Hepatocyte (in vitro differentiated cells): ENCODE measurements at places on chromosomes 4 and X.

DNA sequence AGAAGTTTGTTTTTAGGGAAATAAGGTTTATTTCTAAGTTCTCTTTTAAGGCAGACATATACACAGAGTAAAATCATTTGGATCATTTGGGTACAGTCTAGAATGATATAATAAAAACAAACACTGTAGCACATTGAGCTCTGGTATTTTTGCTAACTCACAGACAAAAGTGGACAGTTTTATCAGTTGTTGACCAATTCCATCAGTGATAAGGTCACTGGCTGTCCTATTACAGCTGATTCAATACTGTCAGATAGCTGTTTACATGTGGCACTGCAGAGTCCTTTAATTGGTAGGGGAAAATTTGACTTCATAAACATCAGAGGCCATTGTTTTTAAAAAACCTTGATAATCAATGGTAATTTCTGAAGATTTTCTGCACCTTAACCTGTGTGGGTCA, 3.5 kb downstream of the IBSP start:
- no peak for DNase-seq
- H3K4me1 ChIP-seq = no peaks in the 10 kb centered on the region

DNA sequence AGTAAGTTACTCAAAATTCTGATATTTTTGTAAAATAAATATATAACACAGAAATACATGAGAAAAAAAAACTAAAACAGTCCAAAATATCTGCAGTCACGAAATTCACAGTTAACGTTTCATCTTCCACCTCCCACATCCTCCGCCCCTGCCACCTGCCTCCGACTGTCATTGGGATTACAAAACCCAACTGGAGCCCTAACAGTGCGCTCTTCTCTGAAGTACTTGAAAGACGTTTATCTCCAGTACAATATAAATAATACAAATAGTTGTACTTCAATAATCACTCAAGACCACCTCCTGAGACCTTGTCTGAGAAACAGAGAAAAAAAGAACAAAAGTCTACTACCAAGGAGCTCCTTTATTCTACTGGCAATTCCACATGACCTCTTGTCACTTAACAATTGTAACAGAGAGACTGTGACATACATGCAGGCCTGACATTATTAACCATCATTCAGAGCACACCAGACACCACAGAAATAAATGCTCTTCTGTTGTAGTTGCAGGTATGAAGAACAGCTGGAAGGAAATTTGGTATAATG, 280.6 kb downstream of the PPP3CA start:
- no peaks in the 10 kb centered on the region for H3K4me1 ChIP-seq
- no peak overlapping the region for H3K27ac ChIP-seq
- H3K27me3 ChIP-seq = no peaks in the 10 kb centered on the region
- no peaks in the 10 kb centered on the region for H3K36me3 ChIP-seq

GRCh38 chr4:140867356-140867755, 111.2 kb upstream of the TBC1D9 start:
- DNase-seq = no peak
- no peak overlapping the region for H3K27ac ChIP-seq
- peaks cover 4% of the 10 kb centered on the region for H3K4me1 ChIP-seq

DNA sequence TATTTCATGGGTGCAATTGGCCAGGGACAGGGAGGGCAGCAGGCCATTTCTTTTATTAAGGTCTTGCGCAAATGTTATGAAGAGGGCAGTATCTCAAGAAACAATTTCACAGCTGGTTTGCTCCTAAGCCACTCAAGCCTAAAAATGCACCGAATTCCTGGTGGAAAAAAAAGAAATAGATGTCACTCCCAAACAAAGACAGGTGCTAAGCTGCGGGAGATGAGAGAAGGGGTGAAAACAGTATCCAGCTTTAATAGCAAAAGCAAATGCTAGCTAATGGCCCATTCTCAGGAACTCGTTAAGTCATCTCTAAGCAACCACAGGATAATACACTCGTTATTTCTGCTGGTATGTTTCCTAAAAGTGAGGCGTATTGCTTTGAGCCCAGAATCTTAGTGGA, 116.4 kb downstream of the ARX start:
- no peaks in the 10 kb centered on the region for H3K4me1 ChIP-seq
- H3K4me3 ChIP-seq = no peak overlapping the region
- DNase-seq = no peak
- H3K27me3 ChIP-seq = no peaks in the 10 kb centered on the region
- H3K36me3 ChIP-seq = no peaks in the 10 kb centered on the region

DNA sequence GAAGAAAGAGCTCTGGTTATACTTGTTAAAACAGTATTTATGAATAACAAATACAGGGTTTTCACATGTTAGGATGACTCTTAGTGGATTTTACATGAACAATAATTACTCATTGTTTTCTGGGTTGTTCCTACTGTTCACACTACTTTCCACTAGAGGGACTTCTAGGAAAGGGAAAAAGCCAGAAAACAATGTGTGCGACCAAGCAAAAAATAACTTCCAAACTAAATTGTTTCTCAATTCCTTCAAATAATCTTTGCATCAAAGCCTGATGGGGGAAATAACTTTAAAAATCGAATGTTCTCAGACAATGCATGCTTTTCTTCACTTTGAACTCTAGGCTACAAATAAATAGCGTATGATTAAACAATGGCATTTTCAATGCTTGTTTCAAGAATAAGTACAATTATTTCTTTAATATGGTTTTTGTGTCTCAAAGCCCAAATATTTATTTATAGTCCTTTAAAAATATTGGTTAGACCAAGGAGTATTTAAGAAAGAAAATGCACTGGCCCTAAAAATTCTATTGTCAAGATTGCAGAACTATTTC, 72.1 kb upstream of the ETNPPL start:
- H3K27me3 ChIP-seq = peaks cover 6% of the 10 kb centered on the region
- peak; percentile 53 for DNase-seq
- H3K4me3 ChIP-seq = no peak overlapping the region
- no peaks in the 10 kb centered on the region for H3K36me3 ChIP-seq
- H3K4me1 ChIP-seq = no peaks in the 10 kb centered on the region
- no peak overlapping the region for H3K27ac ChIP-seq

GRCh38 chrX:1451661-1452515, 821 bp downstream of the ASMTL start:
- no peak for DNase-seq
- H3K27ac ChIP-seq = peak overlapping the region; percentile 66
- no peaks in the 10 kb centered on the region for H3K4me1 ChIP-seq
- H3K36me3 ChIP-seq = no peaks in the 10 kb centered on the region
- H3K27me3 ChIP-seq = no peaks in the 10 kb centered on the region

- no peaks in the 10 kb centered on the region for H3K4me1 ChIP-seq
- H3K36me3 ChIP-seq = no peaks in the 10 kb centered on the region
- H3K27me3 ChIP-seq = no peaks in the 10 kb centered on the region
- DNase-seq = no peak
- H3K4me3 ChIP-seq = no peak overlapping the region
Observed at GRCh38 chr4:101065346-101065745, 282.0 kb downstream of the PPP3CA start.

GRCh38 chrX:110509755-110510532, 151.3 kb downstream of the RTL9 start:
- no peaks in the 10 kb centered on the region for H3K36me3 ChIP-seq
- no peak overlapping the region for H3K27ac ChIP-seq
- DNase-seq = no peak
- H3K4me1 ChIP-seq = no peaks in the 10 kb centered on the region
- H3K27me3 ChIP-seq = no peaks in the 10 kb centered on the region
- H3K4me3 ChIP-seq = no peak overlapping the region

DNA sequence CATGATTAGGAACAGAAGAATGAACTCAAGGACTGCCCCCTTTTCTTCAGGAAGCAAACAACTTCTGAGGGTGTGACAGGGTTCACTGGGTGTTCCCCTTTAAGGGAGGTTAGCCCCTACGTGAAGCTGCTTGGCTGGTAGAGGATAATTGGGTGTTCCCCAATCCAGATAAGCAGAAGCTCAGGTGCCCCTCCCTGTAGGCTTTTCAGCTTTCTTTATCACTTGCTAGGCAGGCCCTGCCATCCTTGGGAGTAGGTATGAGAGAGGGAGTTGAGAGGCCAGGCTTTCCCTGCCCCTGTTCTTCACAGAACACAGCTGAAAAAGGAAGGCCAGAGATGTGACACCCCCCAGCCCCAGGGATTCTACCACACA, 44.2 kb downstream of the RTL9 start:
- peak overlapping the region; percentile 61 for H3K27ac ChIP-seq
- DNase-seq = no peak
- H3K4me1 ChIP-seq = no peaks in the 10 kb centered on the region
- H3K27me3 ChIP-seq = no peaks in the 10 kb centered on the region
- no peaks in the 10 kb centered on the region for H3K36me3 ChIP-seq

- no peaks in the 10 kb centered on the region for H3K27me3 ChIP-seq
- H3K4me3 ChIP-seq = no peak overlapping the region
- peak; percentile 49 for DNase-seq
- H3K4me1 ChIP-seq = peaks cover 3% of the 10 kb centered on the region
Observed at GRCh38 chrX:10158279-10159144, 1.7 kb downstream of the CLCN4 start.

GRCh38 chrX:134174859-134175258, 62.1 kb upstream of the CCDC160 start:
- no peak for DNase-seq
- peaks cover 16% of the 10 kb centered on the region for H3K27me3 ChIP-seq
- H3K36me3 ChIP-seq = no peaks in the 10 kb centered on the region
- no peaks in the 10 kb centered on the region for H3K4me1 ChIP-seq
- H3K27ac ChIP-seq = no peak overlapping the region
